Stimulated activated CD8-positive, alpha-beta memory T cell treated with anti-CD3 and anti-CD28 coated beads, Interleukin-7, amount 100 ng/mL, for 4 hours (primary cell): ENCODE measurements at places on chromosomes 1 and 21.

GRCh38 chr1:208167261-208167869 is 76.8 kb downstream of the PLXNA2 start:
- no peak for DNase-seq

DNA sequence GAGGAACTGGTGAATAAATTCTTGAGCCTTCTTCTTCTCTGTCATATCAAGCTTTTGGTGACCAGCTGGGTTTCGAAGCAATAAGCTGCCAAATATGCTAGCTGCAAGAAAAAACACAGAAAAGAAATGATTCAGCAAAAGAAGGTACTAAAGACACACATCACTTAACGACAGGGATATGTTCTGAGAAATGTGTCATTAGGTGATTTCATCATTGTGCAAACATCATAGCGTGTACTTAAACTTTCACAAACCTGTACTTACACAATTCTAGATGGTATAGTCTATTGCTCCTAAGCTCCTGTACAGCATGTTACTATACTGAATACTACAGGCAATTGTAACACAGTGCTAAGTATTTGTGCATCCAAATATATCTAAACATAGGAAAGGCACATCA is 2.9 kb upstream of the MTF1 start:
- DNase-seq: no peak

- no peak for DNase-seq
Measured at GRCh38 chr1:67399199-67399993, 30.8 kb downstream of the SERBP1 start.

DNA sequence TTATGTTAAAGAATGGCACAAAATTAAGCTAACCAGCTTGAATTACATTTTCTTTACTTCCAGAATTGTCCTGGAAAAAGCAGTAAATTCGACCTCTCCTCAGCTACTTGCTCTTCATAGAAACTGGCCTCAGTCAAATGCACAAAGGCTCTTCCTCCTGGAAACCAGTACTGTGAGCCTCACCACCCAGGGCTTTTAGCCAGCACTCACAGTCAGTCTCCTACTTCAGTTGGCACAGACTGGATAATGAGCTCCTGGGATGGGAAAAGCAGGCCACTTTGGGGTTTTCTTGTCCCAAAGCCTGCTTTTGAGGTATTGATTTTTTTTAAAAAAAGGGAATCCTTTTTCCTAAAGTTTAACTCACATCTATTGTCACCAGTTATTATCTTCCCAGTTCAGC is 40.4 kb downstream of the SCYL3 start:
- DNase-seq: no peak

GRCh38 chr1:151639466-151639865 is 27.6 kb downstream of the SNX27 start:
- no peak for DNase-seq
